Stimulated activated CD8-positive, alpha-beta memory T cell treated with anti-CD3 and anti-CD28 coated beads, Interleukin-4, amount 100 ng/mL, for 4 hours (primary cell): ENCODE measurements at places on chromosomes 5 and 9.

GRCh38 chr9:73845539-73845938 is 651.6 kb upstream of the RORB start:
- no peak for DNase-seq

DNA sequence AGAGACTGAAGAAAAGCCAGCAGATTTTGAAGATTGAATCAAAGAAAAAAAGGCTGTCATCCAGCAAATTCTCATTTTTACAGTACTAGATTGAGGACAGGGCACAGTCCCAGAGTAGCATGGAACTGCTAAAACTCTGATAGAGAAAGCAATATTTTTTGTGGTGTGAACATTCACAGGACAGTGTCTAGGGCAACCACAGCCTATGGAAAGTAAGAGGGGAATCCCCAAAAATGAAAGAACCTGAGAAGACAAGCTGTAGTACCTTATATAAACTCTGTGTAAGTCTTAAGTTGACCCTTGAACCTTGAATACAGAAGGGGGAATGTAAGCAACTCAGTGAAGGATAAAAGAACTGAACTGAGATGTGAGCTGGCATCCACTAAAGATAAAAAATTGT is 540.3 kb downstream of the HINT1 start:
- no peak for DNase-seq

- DNase-seq = no peak
Observed at GRCh38 chr5:135814316-135814715, 20.1 kb upstream of the SLC25A48 start.

GRCh38 chr5:80175337-80175736 is 80.5 kb downstream of the SERINC5 start:
- DNase-seq = no peak

- DNase-seq = no peak
Observed at GRCh38 chr5:72282878-72283277, 37.2 kb downstream of the MRPS27 start.

DNA sequence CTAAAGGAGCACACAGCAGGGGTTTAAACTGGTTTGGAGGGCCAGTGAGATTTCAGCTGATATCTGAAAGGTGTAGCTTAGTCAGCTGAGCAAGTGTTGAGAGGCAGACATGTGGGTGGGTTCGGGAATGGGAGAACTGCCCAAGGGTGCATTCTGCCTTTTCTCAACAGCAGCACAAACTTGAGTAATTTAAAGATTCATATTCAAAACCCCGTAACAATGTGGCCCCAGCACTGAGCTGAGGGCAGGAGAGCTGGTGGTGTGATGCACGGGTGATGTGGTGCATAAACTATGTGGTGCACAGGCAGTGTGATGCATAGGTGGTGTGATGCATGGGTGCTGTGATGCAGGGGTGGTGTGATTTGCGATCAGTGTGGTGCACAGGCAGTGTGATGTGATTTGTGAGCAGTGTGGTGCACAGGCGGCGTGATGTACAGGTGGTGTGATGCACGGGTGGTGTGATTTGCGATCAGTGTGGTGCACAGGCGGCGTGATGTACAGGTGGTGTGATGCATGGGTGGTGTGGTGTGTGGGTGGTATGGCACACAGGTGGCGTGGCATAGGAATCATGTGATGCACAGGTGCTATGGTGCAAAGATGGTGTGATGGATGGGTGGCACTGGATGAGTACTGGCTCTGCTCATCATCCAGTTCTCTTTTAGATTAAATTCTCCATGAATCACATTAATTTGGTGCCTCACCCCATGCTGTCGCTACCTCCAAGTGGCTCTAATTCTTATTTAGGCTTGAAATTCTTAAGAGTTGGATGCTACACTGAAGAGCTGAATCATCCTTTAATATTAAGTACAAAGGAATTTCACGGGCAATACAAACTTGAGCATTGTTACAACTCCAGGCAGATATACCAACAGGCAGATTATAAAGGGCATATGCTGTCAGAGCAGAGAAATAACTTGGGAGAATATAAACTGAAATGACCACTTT is 53.6 kb downstream of the DAP start:
- no peak for DNase-seq

DNA sequence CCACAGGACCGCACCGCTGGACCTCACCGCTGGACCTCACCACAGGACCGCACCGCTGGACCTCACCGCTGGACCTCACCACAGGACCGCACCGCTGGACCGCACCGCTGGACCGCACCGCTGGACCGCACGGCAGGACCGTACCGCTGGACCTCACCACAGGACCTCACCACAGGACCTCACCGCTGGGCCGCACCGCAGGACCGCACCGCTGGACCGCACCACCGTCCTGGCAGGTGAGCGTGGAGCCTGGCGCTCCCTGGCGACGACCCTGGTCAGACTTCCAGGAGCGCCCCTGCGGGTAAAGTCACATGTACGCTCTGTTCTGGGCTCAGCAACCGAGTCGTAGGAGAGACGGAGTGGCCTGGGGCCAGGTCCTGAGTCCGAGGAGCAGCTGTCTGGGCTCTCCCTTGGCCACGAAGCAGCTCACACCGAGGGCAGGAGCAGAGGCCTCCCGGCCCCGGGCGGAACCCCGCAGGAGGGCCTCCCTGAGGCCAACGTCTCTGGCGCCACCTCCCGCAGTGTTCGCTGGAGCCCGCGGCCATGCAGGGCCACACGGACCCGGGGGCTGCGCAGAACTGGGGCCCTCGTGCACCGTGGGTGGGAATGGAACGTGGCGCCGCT is 30.5 kb downstream of the MRPL36 start:
- no peak for DNase-seq

DNA sequence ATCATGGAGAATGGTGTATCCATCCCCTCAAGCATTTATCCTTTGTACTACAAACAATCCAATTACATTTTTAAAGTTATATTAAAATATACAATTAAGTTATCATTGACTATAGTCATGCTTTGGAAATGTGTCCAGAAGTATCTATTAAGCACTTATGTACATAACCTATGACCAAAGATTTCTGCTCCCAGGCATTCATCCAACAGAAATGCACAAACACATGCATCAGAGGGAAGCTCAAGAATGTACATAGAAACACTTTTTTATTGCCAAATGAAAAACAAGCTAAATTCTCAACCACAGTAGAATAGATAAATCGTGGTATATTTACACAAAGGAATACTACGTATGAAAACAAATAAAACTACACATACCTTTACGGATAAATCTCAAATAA is 700.5 kb upstream of the ZNF608 start:
- DNase-seq = no peak

GRCh38 chr5:123131551-123132204 is 42.6 kb downstream of the PRDM6 start:
- no peak for DNase-seq

DNA sequence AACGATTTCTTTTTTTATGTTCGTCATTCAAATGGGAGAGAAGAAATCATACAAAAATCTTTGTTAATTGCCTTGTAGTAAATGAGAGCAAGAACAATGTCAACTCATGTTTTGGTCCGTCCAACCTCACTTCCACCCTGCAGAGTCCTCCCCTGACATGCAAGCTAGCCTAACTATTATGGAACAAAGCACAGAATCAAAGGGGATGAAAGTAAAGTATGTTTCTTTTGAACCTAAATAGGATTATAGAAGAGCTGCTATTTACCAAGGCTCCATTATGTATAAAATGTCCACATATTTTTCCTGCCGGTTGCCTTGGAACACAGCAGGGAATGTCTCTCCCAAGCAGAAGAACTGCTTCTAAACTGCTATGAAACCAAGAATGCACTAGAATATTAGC is 161.1 kb downstream of the MRPS30 start:
- DNase-seq = no peak

GRCh38 chr9:129133082-129133481 is 21.9 kb downstream of the PTPA start:
- no peak for DNase-seq

DNA sequence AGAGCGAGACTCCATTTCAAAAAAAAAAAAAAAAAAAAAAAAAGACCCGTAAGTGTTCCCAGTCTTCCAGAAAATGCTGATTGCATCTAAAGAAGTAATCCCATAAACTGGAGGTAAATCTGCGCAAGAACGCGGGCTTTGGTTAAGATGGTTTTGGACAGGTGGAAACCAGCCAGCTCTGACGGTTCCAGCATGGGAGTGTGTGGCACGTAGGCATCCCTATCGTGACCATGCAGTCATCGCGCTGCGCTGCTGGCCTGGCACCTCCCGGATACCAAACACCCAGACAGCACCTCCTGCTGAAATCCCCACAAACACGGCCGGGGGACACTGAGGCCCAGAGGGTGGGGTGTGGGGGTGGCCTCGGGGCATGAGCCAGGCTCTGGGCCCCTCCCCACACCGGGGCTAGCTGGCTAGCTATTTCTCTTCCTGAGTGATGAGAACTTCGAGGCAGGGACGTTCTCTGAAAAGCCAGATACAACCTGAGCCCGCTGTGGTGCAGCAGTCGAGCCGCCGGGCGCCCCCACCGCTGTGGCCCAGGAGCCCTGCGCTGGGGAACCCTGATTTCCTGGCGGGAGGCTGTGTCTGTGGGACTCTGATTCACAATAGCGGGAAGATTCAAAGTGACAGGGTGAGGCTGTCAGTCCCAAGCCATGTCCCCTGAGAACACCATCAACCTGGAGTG is 32.2 kb upstream of the NOTCH1 start:
- no peak for DNase-seq

DNA sequence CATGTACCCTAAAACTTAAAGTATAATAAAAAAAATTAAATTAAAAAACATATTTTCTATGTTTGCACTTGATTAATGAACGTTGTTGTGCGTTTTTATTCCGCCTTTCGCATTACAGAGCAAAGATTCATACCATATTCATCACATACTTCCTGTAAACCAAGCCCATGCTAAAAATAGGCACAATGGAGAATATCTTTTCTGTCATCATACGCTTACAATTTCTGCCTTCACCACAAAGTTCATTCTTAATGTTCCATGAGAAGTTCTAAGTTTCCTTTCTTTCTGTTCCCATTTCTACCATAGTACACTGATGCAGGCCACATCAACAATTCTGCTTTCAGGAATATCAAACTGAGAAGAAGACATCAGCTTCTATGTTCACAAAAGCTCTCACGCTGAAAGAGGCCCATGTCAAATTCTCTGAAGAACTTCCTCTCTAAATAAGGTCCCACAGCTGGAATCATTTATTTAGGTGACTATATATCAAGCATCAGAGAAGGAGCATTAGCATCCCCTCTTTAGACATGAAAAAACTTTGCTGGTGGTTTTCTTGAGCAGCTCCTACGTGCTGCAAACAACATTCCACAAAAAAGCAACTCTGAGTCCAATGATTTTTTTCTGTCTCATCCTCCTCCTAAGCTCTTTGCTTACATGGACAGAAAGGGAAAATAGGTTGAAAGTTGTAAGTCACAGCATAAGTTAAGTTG is 456.4 kb downstream of the CDH10 start:
- no peak for DNase-seq

GRCh38 chr9:2955575-2955974 is 111.7 kb upstream of the PUM3 start:
- no peak for DNase-seq

- no peak for DNase-seq
Observed at GRCh38 chr9:98074115-98074990, 17.8 kb downstream of the NANS start.

DNA sequence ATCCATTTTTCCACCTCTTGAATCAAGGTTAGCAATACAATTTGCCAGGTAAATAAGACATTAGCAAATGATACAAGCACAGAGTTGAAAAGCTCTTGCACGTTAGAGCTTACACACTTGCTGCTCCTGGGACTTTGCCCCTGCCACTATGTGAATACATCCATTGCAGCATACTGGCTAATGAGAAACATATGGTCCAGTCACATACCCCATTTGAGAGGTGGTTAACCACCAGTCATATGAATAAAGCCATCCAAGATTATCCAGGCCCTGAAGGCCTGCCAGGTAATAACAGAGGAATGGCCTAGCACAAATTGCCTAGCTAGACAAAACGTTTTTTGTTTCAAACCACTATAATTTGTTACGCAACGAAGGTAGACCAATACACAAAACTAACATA is 45.8 kb upstream of the FTMT start:
- no peak for DNase-seq

DNA sequence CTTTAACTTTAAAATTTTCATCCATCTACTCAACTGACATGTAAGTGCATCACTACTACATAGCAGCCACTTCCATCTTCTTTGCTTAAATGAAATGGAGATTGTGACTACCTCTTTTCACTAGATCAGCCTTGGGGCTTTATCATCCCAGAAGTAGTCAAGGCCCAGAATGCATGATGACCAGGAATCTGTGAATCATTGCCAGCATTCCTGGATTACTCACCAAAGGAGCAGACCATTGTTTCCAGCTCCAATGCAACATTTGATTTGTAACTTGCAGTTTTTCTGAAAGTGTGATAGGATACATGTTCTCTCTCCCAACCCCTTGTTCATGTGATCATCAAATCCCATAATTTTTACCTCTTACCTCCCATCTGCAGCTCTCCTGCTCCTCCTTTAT is 65.1 kb downstream of the PLPPR1 start:
- no peak for DNase-seq
